ENCODE measurements at places on chromosomes 16 and 17.
A peak's percentile ranks its signal among the peaks of the same experiment; 100 is the strongest.

GRCh38 chr16:50944436-50944835 is 202.6 kb downstream of the CYLD start:
- DNase-seq: no peak

- no peak for DNase-seq
These were observed 17.8 kb downstream of the ZSCAN32 start for GRCh38 chr16:3383045-3383448.

GRCh38 chr17:58380207-58381123 is 28.5 kb upstream of the SUPT4H1 start:
- DNase-seq: no peak

DNA sequence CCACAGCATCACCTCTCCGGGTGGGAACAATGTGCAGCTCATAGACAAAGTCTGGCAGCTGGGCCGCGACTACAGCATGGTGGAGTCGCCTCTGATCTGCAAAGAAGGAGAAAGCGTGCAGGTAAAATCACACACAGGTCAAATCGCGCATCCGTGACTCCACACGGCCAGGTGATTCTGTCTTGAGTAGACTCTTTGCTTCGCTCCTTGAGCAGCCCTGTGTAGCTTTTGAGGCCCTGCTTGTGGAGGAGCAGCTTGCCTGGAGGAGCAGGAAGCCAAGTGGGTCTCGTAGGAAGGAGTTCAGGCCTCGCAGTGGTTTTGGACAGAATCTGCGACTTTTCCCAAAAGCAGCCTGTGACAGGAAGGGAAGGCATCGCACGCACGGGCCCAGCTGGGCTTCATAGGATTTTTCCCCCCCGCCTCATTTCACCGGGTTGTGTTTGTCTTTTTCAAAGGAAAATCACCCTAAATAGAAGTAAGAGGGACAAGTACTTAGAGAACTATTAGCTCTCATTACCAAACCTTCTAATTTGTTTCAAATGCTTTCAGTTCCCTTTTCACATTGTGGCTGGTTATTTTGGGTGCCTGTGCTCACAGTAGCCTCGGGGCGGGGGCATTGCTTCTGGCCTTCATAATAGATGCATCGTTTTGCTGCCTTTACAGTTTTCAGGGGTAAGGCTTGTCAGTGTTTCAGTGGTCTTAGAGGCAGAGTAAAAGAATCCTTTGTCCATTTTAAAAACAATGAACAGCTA is 71.5 kb downstream of the SEC14L1 start:
- DNase-seq: no peak

GRCh38 chr17:50347117-50347893 is 1.4 kb downstream of the XYLT2 start:
- no peak for DNase-seq

- DNase-seq: no peak
These were observed 13.0 kb upstream of the PNPO start for GRCh38 chr17:47928415-47928814.

- DNase-seq: no peak
These were observed 119.8 kb upstream of the CDH13 start for GRCh38 chr16:82506692-82507670.

DNA sequence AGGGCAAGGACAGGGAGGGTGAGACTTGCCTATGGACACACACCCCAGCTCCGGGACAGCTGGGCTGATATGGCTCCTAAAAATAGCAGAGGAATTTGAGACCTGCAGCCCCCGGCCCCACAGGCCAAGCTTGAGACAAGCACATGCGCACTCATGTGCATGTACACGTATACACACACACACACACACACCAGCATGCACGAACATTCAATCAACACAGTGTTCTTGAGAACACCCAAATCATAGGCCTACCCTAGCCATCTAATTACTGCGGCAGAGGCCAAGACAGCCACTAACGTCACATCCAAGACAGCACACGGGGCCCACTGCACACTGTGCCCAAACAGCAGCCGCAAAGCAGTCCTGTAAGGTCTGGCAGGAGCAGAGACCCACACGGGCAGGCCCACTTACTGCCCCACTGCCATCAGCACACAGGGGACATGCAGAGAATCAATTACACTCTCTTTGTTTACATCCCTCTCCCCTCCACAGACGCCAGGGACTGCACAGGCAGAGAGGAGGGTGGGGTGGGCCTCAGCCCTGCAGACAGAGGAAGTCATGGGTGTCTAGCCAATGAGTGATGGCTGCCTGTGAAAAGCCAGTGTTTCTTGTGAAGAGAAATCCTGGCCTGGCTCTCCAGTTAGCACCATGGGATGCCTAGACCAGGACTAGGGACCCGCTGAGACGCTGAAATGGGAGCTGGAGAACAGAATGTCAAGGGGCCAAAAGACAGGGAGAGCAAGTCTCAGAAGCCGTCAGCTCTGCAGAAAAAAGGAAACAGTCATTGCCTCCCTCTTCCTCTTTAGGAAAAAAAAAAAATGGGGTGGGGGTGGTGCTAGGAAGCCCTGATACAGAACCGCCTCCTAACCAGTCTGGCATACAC is 39.3 kb downstream of the MYO18A start:
- peak; percentile 55 for DNase-seq

DNA sequence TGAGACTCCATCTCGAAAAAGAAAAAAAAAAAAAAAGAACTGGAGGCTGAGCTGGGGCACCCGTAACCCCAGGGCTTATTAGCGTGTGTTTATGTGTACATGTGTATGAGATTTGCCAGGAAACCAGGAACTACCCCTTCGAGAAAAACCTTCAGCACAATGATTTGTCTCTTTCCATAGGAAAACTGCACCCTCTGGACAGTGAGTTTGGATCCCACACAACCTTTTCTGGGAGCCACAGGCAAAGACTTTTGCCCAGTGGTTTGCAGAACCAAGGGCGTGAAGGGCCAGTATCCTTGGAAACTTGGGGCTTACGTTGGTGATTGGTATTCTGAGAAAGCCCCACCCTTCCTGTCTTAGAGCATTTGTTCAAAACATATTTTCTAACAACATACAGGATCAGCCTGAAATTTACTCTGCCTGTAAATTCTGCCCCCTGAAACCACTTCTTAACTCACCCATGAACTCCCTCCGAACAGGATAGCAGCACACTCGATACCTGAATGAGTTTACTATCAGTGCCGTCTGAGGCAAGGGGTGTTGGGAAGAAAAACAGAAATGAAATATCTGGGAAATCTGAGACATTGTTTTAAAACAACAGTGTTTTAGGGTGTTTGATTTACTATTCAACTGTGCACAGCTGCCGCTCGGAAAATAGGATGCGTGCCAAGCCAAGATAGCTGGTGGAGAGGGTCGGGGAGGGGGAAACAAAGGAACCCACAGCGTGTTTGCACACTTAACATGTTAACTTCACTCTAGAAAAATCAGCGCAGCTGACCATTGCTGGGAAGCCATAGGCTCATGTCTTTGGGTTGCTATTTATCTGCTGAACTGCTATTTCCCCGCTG is 40.2 kb upstream of the MAF start:
- DNase-seq: no peak

Measured in naive thymus-derived CD8-positive, alpha-beta T cell (primary cell).